DMS 273 treated with DMSO at 0.1 percent for 48 hours (cell line): ENCODE measurements at places on chromosomes 3 and 15.

GRCh38 chr15:72284781-72285180 lies 12.4 kb upstream of the PARP6 start:
- DNase-seq, result no peak

- no peak for DNase-seq
Measured at GRCh38 chr3:60659098-60659497, 592.2 kb downstream of the FHIT start.

GRCh38 chr3:134937256-134938028 lies 142.4 kb downstream of the EPHB1 start:
- no peak for DNase-seq

DNA sequence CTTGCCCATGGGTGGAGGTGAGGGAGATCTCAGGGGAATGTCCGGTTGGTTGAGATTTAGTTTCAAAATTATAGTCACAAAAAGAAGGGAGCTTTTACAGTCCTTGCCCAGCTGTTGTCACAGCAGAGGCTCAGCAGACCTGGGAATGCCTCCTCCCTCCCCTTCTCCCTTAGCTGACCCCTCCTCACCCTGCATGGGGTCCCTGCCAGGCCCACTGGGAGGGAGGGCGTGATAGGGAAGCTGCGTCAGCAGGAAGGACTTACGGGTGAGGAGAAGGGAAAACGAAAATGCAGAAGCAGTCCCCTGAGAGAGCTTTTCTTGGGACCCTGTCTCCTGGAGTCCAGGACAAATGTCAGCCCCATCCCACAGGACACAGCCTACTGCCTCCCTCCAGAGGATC lies 18.9 kb downstream of the SCN5A start:
- no peak for DNase-seq

DNA sequence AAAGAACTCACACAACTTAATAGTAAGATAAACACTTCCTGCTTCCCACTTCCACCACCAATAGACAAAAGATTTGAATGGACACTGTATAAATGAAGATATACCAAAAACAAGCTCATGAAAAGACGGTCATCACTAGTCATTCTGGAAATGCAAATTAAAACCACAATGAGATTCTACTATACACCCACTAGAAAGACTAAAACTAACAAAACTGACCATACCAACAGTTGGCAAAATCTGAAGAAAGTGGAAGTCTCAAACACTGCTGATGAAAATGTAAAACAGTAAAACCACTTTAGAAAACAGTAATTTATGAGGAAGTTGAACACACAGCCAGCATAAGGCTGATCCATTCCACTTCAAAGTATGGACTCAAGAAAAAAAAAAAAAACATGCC lies 35.6 kb upstream of the CD96 start:
- no peak for DNase-seq

GRCh38 chr15:65611888-65612615 lies 1.1 kb upstream of the INTS14 start:
- DNase-seq, result no peak

DNA sequence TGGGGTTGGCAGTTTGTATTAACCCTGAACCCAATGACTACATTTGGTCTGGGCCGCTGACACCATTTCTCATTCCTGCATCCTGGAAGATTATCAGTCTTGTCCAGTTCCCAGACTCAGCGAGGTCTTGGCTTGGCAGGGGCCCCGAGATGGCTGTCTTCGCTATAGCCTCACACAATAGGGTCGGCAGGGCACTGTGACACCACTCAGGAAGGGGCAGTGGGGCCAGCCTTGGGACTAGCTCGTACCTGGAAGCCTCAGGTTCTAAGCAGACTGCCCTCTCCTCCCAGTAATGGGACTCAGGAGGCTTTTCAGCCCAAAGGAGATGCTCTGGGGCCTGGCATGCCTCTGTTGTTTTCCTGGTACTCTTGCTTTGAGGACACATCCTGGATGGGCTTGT lies 9.1 kb downstream of the TEX264 start:
- DNase-seq, result no peak

GRCh38 chr3:44920081-44920480 lies 45.7 kb downstream of the TGM4 start:
- DNase-seq, result no peak

DNA sequence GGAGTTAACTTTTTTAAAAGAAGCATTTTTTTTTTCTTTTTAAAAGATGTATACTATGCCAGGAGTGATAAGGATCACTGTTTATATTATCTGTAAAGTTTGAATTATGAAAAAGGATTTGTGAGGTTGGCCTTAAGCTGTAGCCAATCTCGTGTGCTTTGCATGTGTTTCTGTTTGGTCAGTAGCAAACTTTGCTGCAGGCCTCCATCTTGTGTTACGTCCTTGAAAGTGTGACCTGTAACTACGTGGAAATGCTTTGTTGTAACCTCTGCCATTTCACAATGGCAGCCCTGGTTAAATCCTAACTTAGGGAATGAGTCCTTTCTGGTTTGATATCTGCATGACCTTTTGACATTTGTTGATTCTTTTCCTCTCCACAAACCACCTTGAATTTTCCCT lies 1345.6 kb downstream of the NSUN3 start:
- no peak for DNase-seq

DNA sequence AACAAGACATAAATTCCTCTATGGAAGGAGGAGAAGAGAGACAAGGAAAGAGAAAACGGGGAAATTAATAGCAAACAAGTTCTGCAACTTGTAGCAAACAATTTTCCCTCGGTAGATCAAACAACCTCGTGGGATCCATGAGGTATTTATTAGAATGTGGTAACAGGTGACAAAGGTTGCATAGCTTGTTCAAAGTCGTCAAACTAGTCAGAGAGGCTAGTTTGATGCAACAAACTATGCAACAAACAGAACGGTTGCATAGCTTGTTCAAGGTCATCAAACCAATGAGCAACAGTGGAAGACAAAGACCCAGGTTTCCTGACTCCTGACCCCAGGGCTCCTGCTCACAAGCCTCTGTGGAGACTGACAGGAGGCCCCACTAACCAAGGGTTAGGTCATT lies 20.7 kb downstream of the MB21D2 start:
- DNase-seq, result no peak

DNA sequence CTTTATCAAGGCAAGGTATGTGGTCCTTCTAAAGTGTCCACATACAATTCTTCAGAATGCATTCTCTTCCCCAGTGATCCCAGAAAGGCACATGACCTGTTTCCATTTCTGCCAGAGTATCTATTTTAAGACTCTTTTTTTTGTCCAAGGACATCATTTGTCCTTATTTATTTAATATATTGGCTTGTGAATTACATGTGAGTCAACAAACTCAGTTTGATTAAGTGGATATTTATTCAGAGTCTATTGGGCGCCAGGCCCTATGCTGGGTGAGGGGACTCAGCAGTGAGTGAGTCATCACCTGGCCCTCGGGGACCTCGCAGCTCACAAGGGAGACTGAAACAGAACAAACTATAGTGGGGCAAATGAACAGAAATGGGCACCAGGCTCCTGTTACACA lies 136.8 kb downstream of the SNRK start:
- DNase-seq, result no peak

DNA sequence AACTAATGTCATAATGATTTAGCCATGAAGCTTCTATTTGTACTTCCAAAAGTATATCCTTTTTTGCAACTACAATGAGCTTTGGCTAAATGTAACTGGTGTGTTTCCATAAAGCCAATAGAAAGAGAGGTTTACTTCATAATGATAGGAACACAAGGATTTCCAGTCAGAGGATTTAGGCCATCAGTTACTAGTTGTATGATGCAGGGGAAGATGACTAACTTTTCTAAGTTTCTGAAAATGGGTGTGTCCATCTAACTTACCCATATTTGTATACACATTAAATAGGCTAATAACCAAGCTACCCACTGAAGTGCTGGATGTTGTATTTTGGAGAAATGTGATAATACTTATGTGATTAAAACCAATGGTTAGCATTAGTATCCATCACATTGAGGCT lies 55.7 kb downstream of the SLC4A7 start:
- no peak for DNase-seq

DNA sequence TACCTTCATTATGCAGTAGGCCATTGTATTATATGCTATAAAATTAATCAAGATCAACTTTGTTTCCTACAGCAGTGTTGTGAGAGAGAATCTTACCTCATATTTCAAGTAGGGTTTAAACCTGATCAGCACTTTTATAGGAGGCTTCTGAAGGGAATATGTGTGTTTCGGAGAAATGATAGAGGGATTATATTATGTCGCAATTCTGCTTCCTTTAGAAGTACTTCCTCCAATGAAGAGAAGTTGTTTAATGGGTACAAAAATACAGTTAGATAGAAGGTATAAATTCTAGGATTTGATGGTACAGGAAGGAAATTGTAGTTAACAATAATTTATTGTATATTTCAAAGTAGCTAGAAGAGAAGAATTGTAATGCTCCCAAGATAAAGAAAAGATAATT lies 54.9 kb downstream of the NSUN3 start:
- no peak for DNase-seq

DNA sequence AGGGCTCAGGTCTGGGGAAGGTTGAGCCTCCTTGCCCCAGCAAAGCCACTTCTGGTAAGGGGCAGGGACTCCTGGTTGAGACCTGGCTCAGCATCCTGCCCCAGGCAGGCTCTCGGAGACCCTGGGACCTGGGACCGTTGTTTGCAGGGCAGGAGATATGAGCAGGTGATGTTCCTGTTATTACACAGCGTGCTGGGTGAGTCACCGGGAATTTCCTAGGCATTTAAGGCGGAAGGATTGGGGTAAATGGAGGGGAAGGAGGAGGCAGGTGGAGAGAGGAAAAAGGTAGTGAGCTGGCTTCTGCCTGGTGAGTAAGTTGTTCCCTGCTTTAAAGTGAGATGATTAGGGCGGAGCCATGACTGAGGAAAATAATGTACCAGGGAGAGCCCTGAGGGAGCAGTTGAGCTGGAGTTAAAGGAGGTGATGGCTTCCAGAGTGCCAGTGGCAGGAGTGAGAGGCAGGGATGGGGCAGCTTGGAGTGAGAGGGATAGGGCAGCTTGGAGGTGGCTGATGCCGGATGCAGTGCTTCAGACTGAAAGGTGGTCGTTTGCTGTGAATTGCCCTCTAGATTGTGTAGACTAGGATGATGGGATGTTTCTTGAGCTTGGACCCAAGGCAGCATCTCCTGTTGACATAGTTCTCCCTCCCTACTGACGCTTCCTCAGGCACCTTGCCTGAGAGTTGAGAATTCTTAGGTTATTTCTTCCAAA lies 79.4 kb downstream of the AAGAB start:
- DNase-seq, result no peak

DNA sequence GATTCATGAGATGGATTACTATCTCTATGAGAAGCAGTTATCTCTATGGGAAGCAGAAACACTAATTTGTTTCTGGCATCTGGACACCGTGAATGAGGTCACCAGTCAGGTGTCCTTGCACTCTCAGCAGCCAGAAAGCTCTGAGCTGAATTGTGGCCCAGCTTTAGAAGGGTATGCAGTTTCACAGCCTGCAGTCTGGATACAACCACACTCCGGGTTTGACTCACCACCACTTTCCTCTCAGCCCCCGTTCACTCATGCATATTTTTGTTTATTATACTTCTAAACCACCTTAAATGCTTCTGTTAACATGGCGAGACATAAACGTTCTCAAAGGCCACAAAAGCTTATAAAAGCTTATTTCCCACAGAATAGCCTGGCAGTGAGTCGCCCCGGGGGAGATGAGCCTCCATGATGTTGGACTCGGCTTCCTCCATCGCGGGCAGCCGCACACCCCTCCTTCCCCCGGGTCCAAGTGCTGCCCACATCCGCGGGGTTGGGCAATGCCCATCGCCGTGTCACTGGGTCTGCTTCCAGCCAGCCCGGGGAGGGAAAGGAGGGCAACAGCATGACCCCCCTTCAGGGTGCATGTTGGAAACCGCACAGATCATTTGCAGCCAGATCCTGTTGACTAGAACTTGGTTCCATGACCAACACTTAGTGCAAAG lies 16.8 kb upstream of the SLC41A3 start:
- no peak for DNase-seq

DNA sequence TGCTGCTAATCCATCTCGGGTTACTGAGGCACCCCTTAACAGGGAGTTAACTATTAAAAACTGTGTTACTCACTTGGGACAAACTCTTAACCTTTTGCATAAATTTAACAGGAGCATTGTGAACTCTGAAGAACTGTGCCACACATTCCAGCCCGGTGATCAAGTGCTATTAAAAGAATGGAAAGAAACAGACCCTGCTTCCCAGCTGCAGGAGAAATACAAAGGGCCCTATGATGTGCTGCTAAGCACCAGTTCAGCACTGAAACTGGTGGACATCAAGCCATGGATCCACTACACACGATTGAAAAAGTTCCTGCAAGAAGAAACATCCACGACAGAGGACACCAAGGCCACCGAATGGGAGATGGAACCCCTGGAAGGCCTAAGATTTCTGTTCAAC lies 114.7 kb upstream of the PLCL2 start:
- no peak for DNase-seq
